ENCODE measurements at places on chromosomes 4 and X.

DNA sequence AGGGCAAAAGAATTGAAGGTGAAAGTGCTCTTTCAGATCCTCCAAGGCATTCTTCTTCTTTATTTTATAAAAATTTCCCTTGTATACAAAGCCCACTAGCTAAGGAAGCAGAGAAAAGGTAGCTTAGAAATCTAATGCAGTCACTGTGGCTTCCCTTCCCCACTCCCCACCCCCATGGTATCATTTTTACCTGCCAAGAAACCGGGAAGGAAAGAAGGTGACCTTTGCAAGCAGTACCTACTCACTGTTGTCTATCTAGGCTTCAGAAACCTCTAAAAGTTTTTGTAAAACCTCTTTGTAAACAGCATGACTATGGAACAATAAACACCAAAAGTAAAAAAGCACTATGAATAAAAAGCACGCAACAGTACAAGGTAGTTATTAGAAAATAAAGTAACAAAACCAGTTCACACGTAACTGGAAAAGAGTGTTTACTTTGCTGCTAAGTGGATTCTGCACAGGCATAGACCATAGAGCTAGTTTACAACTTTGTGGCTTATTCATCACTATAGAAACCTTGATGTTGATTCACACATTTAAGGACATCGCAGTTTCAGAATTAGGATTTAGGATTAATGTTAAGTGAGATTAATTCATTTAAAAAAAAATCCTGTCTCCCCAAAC lies 109.6 kb upstream of the FTHL17 start:
- no peak for DNase-seq

- no peak for DNase-seq
These were observed 328.5 kb upstream of the FGF16 start for GRCh38 chrX:77118686-77119085.

DNA sequence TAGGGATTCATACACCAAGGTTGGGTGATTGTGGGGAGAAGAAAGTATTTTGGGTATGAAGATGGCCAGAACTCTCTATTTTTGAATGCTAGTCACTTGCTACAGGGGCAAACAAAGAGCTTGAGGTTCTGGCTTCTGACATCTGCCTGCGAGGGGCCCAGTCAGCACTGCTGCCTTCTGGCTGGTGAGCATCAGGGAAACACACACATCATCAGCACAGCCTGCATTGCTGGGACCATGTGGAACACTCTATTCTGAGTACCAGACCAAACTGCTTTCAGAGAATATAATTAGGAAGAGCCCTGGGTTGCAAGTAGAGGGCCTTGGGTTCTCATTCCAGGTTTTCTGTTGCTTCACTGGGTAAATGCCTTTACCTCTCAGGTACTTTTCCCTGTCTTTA lies 14.1 kb downstream of the TRPC5 start:
- no peak for DNase-seq

DNA sequence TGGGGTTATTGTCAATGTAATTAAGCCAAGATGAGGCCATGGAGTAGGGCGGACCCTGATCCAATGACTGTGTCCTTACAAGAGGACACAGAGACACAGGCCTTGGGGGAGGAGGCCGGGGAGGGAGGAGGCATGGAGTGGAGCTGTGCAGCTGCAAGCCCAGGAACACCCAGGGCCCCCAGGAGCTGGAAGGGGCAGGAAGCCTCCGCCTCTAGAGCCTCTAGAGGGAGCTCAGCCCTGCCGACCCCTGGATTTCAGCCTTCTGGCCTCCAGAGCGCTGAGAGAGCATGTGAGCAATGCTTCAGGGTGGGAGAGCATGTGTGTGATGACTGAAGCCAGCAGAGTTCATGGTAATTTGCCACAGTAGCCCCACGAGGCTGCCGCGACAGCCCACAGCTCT lies 234.6 kb downstream of the AFAP1 start:
- no peak for DNase-seq

DNA sequence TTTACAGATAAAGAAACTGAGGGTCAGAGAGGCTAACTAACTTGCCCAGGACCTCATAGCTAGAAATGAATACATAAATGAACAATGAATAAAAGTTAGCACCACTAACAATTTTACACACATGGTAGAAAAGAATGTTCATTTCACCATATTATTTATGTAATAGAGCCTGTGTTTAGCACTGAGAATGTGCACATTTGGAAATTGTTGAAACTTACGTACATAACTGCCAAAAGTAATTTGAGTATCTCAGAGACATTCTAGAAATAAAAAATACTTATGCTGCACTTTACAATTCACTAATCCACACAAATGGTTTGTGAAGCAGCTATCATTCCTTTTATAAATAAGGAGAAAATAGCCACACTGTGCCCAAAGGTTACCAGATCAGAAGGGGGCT lies 9.9 kb downstream of the CASK start:
- no peak for DNase-seq

- no peak for DNase-seq
These were observed 33.7 kb upstream of the ADAMTS3 start for GRCh38 chr4:72602396-72603376.

DNA sequence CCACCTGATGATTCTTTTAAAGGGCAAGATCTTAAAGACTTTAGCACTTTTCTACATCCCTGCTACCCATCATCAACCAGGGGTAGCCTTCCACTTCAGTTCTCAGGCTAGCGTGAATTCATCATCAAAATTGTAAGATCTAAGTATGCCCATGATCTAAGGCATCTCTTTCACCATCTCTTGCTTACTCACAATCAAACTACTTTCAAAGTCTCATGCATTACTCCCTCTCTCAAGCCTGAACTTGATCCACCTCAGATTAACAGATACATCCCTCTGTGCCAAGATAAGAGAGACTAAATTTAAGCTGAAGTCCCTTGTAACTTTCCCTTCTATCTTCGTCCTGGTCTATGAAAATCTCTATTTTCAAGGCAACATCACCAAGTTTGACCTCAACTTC lies 62.8 kb downstream of the DHX15 start:
- no peak for DNase-seq

- DNase-seq: peak; percentile 13
These were observed 48.1 kb downstream of the SMC1A start for GRCh38 chrX:53374222-53374820.

- DNase-seq: no peak
These were observed 200.0 kb downstream of the TBCK start for GRCh38 chr4:106116025-106116424.

GRCh38 chr4:147285751-147286150 lies 195.1 kb upstream of the EDNRA start:
- no peak for DNase-seq

- peak; percentile 4 for DNase-seq
These were observed 1.4 kb downstream of the FGF13 start for GRCh38 chrX:138709886-138710791.

GRCh38 chr4:42501624-42502401 lies 104.5 kb downstream of the SHISA3 start:
- DNase-seq: peak; percentile 16

- no peak for DNase-seq
These were observed 2.4 kb upstream of the L1CAM start for GRCh38 chrX:153888344-153888743.

DNA sequence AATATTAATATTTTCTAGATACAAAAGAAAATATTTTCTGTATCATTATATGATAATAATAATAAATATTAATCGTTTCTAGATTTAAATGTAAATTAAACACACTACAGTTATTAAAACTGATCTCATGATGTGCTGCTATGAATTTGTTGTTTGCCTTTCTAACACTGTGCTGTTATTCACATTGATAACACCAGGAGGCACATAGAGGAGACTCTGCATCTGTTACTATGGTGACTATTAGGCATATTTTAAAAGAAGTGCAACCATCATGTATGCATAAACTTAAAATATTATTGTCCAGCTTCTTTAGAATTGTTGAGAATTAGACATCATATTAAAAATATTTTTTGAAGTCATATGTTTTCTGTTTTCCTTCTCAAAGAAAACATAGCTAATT lies 11.8 kb upstream of the PDGFC start:
- no peak for DNase-seq

- peak; percentile 7 for DNase-seq
These were observed 564 bp downstream of the PGK1 start for GRCh38 chrX:78104447-78105176.

- no peak for DNase-seq
These were observed 52.4 kb downstream of the DDX3X start for GRCh38 chrX:41386222-41386990.

- DNase-seq: no peak
These were observed 223.9 kb upstream of the ANKRD50 start for GRCh38 chr4:124936427-124936826.
